ENCODE measurements at places on chromosomes 12 and 14.

DNA sequence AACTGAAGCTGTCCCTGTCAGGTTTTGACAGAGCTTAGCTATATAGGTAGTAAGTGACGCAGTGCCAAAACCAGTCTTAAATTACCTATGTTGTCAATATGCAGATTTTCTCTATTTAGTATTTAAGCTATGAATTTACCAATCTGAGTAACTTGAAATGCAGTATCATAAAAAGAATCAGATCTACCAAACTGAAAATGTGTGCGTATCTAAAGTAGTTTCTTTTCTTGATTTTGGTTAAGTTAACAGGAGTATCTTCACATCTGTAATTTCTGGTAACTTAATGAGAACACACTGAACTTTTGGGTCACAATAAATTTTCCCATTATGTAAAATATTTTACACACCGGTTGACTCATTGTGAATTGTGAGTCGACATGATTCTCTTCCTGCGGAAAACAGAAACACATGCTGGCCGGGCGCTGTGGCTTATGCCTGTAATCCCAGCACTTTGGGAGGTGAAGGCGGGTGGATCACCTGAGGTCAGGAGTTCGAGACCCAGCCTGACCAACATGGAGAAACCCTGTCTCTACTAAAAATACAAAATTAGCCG, 45.1 kb downstream of the TRAF3 start:
- DNase-seq: peak; percentile 33

DNA sequence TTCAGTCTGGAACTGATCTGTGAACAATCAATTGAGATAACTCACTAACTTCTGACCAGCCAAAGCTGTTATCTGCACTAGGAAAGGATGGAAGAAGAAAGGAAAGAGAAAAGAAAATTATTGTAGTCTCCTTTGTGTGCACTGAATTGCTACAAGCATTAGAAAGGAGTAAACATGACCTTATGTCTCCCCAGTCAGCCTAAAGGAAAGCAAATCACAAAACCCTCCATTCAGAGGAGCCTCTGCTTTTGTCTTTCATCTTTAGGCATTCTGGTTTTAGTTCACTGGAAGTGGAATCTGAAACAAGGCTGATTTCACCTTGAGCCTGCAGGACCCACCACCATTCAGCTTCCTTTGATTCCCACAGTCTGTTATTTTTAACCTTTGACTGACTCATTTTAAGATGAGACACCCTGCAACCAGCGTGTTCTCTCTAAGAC, 26.0 kb downstream of the TBX3 start:
- DNase-seq: no peak

GRCh38 chr12:95605087-95605486, 53.8 kb upstream of the USP44 start:
- DNase-seq: no peak

DNA sequence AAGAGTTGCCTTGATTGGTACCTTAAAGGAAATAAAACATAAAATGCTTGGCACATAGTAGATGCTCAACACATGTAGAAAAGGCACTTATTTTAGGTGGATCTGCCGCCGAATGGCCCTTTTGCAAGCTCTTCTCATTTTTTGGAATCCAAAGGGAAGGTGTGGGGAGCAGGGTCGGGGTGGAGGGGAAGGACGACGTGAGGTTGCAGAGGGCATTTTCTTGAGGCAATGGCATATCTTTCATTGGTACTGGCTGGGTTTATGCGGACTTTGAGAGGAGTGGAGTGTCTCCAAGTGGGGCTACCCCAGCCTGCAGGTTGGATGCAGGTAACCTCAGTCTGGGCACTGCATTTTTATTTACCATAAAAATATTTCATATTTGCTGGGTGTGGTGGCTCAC, 8.1 kb downstream of the RTL1 start:
- DNase-seq: no peak

DNA sequence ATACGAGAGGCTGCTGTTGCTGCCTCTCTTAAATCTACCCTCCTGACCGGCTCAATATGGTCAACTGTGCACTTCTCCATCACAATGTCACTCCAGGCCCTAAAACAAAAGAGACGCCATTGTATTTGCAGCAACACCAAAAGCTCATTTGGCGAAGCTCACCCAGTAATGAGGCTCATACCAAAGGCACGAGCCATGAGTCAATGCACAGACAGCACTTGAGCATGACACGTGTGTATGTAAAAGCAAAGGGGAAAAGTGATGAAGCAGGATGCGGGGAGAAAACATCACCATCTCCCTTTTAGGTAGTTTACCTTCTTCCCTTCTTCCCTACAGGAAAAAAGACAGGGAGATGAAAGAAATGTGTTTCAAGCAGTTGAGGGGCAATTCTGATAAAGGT, 150.3 kb downstream of the FOXN3 start:
- no peak for DNase-seq

DNA sequence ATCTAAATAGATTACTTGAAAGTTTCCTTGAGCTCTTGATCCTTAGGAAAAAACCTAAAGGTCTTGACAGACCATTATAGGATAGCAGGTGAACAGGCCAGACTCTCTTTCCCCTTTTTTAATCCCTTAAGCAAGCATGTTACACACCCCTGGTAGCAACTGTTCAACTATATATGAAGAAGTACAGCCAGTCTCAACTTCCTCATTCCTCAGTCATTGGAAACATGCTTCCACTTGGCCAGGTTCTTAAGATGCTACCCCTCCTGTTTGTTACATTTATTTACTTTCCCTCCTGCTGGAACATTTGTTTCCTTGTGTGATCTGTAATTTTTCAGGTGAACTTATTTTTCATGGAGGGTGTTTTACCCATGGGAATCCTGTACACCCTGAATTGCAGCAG, 124.1 kb downstream of the ARMH4 start:
- no peak for DNase-seq

GRCh38 chr14:99930420-99931274, 134.6 kb upstream of the EVL start:
- no peak for DNase-seq

DNA sequence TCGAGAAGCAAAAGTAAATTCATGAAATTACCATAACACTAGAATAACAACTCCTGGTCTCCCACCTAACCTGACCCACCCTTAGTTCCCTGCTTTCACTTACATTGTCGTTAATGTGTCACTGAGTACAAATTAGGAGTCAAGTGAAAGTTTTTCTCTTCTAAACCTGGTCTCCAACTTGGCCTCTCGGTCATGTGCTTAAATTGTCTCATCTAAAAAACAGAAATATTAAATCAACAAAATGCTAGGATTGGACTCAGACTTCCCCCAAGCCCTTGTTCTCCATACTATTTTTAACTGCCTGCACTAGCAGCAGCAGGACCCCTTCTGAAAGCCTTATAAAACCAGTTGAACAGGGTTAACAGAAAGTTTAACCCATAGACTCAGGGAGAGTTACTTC, 1.8 kb upstream of the BTG1 start:
- no peak for DNase-seq

GRCh38 chr12:118357257-118358007, 15.3 kb downstream of the TAOK3 start:
- no peak for DNase-seq

DNA sequence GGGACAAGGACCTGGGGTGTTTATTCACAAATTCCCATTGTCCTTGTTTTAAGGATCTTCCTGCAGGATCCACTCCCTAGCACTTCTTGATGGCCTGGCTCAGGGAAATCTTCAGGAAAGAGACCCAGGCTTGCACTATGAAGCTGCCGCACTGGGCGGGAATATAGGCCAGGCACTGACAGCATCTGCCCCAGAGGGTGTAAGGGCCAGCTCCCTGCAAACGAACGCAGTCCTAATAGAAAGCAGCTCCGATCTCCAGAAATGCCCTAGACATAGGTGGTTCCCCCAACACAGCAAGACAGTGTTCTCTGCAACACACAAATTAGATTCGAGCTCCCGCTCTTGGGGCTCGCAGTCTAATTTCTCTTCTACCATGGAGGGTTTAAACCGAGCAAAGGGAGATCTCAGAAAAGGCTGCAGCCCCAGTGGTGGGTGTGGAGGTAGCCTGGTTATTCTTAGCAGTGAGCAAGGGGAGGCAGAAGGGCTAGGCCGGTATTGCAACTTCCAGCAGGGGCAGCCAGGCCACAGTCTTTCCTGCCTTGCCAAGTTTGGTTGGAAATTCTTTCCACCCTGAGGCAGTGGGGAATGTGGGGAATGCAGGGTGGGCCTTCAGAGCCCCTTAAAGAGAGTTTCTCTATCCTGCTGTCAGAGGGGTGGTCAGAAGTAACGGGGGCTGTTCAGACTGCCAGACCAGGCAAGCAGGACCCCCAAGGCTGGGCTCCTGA, 16.1 kb upstream of the WSCD2 start:
- no peak for DNase-seq

GRCh38 chr12:101521136-101521535, 46.0 kb downstream of the SPIC start:
- no peak for DNase-seq

DNA sequence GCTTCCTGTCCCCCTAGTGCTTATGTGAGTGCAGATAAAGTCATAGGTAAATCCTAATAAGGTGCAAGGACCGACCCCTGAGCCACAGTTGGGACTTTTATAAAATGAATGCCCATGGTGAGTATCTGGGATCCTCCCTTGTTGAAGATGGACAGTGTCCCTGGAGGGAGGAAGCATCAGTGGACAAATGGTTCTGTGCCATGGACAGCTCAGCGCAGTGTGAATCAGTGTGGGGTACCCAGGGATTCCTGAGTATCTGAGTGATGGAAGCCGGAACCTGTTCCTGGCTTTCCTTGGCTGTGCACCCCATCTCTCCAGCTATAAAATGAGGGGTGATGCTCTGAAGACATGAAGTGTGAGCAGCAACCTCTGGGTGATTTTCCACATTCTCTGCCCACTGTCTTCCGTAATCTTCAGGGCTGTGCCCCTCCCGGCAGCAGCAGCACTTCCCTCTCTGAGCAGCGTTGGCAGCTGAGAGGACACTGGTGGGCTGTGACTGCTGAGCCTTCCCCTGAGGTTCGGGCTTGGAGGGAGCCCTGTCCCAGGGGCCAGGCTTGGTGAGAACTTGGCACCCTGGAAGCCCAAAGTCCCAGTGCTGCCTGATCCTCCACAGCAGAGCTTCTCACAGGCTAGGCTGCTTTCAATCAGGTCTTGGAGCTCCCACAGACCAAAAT, 25.0 kb downstream of the VCPKMT start:
- DNase-seq: no peak

- no peak for DNase-seq
Measured at GRCh38 chr14:99579120-99579836, 24.7 kb downstream of the CCDC85C start.

DNA sequence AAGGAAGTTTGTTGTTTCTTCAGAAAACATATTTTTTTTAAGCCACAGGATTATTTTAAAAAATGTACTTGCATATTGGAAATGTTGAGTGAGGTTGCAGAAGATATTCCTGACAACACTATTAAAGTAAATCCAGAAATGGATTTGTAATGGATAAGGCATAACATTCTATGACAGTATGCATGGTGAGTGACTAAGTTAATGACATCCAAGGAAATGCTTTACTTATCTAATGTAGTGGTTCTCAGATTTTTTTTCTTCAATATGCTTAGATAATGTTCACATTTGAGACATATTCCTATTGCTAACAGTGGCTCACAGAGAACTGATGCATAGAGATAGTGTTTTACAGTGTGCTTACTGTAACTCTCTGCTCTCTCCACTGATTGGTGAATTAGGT, 49.4 kb downstream of the ZDHHC17 start:
- DNase-seq: no peak

GRCh38 chr14:98176892-98177291, 1095.1 kb downstream of the BCL11B start:
- no peak for DNase-seq

GRCh38 chr12:32390572-32391219, 8.7 kb upstream of the FGD4 start:
- DNase-seq: no peak

- DNase-seq: peak; percentile 24
Measured at GRCh38 chr14:82710267-82710841, 1176.7 kb upstream of the SEL1L start.

DNA sequence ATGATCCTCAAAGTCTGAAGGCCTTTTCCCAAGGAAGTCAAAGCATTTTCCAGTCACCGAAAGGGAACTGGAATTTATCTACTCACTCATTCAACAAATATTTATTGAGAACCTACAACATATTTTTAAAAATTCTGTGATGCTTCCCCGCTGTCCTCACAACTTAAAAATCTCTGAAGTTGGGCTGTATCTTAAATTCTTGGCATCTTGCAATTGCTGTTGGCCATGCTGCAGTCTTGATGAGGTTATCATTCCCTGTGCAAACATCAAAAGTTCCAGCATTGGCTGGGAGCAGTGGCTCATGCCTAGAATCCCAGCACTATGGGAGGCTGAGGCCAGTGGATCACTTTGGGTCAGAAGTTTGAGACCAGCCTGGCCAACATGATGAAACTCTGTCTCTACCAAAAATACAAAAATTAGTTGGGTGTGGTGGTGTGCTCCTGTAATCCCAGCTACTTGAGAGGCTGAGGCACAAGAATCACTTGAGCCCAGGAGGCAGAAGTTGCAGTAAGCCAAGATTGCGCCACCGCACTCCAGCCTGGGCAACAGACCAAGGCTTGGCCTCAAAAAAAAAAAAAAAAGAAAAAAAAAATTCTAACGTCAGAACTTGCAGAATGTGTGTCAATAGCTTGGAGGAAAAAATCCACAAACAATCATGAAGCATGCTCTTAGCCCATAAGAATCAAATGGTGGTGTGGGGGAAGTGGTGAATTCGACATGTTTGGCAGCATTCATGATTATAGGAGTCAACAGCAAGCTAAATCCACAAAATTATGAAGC, 34.9 kb downstream of the CCDC177 start:
- DNase-seq: no peak

GRCh38 chr12:58206876-58207275, 265.5 kb downstream of the ATP23 start:
- DNase-seq: no peak

- DNase-seq: no peak
Measured at GRCh38 chr12:77488041-77488620, 342.6 kb upstream of the NAV3 start.

- DNase-seq: no peak
Measured at GRCh38 chr14:69493791-69494190, 9.3 kb downstream of the PLEKHD1 start.

- no peak for DNase-seq
Measured at GRCh38 chr12:40970320-40970907, 217.7 kb upstream of the PDZRN4 start.

DNA sequence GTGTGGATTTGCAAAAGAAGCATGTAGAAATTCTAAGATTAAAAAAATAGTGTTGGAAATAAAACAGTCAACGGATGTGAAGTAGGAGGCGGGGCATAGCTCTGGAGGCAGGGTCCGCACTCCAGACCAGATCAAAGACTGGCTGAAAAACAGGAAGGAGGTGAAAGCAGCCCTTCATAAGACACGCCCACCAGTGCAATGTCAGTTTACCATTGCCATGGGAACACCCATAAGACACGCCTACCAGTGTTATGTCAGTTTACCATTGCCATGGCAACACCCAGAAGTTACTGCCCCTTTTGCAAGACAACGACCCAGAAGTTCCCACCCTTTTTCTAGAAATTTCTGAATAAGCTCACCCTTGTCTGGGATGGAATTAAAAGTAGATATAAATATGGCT, 87.1 kb downstream of the FZD10 start:
- no peak for DNase-seq

DNA sequence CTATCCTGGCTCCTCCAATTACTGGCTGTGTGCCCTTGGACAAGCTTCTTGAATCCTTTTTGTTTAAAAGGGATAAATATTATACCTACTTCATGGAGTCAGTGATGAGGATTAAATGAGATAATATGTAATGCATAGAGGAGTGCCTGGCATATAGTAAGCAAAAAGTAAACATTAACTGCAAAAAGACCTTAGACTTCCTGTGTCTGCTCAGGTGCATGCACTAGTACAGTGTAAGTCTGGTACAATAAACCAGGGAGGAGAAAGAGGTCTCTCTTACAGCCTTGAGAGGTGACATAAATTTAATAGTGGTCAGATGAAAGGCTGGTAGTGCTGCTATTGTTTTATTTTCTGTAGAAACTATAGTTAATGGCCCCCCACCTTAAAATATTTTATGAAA, 305.2 kb upstream of the MIS18BP1 start:
- DNase-seq: no peak

All from activated CD4-positive, alpha-beta T cell treated with anti-CD3 and anti-CD28 coated beads, Interleukin-2, amount 50 U/mL, for 24 hours (primary cell).